ENCODE measurements at places on chromosomes 12 and 14. TPM values are rescaled to one million over a fixed set of nuclear protein-coding genes. Genes with fewer than 3 reads are reported as not detected.
A peak's percentile ranks its signal among the peaks of the same experiment; 100 is the strongest.

NABP2 gene
- total RNA-seq = 78.3 TPM

DNA sequence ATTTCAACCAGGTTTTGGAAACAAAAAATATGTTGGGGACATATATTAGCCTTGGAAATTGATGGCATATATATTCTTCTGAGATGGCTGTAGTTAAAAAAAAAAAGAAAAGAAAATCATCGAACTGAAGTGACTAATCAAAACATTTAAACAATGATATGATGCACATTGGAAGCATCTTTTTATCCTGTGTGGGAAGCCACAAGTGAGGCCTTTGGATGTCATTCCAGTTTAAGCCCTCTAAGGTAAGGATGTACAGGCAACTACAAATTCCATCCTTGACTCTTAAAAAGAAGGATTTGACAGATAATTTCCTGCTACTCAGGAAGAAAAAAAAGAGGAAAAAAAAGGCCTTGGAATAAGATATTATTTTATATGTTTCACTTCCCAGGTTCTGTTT, 9.6 kb upstream of the PTPRB start:
- peak; percentile 76 for DNase-seq

DNA sequence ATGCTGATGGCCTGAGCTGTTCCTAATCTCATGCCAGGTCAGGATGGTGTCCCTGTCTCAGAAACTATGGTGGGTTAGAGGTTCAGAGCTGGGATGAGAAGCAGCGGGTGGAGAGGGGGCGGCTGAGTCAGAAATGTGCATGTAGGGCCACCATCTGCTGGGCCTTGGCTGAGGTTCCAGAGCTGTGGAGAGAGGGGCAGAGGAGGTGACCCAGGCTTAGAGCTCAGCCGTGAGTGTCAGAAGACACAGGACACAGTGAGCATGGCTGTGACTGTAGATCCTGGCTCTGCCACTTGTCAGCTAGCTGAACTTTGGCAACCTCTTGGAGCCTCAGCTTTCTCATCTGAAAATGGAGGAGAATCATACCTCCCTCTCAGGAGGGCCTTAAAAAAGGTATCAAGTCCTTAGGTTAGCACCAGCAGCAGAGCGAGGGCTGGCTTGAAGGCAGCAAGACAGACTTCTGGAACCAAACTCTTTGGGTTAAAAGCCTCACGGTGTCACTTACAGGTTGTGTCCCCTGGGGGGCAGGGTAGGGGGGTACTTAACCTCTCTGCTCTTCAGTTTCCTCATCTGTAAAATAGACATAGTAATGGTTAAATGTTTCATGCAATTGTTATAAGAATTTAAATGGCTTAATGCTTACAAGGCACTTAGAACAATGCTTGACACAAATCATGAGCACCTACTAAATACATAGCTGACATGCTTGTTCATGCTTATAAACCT, 34.8 kb downstream of the TMEM229B start:
- no peak for DNase-seq

- no peak for DNase-seq
These were observed 186.2 kb downstream of the DUSP6 start for GRCh38 chr12:89166121-89166520.

- no peak for DNase-seq
These were observed 95.0 kb downstream of the CRADD start for GRCh38 chr12:93772003-93772700.

GRCh38 chr14:23793532-23793931, 157.4 kb downstream of the DHRS2 start:
- DNase-seq = no peak

DNA sequence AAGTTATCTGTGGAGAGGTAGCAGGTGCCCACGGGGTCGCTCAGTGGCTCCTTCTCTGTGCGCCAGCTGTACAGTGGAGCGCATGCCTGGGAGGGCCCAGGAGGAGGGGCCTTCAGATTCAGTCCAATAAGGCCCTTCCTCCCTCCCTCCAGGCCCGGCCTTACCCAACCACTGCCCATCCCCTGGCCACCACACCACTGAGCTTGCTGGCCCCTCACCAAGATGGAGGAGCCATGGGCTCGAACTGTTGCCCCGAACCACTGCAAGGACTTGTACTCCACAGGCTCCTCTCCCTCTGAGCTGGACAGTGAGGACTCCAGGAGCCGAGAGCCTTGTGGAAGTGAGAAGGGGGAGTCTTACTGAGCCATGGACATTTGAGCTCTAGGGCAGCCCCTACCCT, 9.8 kb downstream of the ITGA5 start:
- no peak for DNase-seq

GRCh38 chr12:120242971-120243699, 22.4 kb downstream of the PXN start:
- no peak for DNase-seq

DNA sequence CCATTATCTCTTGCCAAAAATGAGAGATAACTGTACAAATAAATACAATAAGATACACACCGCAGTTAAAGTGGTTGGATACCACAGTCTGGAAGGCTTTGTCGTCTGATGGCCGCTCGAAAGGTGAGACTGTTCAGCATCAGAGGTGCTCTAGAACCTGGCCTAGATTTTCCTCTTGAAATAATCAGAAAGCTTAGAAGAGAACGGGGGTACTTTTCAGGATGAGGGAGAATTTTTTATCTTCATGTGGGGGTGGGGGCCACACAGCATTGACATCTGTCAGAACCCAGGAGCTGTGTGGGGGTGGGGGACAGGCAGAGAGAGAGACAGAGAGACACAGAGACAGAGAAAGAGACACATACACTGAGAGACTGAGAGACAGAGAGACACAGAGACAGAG, 90.5 kb downstream of the GALNT9 start:
- DNase-seq = no peak

DNA sequence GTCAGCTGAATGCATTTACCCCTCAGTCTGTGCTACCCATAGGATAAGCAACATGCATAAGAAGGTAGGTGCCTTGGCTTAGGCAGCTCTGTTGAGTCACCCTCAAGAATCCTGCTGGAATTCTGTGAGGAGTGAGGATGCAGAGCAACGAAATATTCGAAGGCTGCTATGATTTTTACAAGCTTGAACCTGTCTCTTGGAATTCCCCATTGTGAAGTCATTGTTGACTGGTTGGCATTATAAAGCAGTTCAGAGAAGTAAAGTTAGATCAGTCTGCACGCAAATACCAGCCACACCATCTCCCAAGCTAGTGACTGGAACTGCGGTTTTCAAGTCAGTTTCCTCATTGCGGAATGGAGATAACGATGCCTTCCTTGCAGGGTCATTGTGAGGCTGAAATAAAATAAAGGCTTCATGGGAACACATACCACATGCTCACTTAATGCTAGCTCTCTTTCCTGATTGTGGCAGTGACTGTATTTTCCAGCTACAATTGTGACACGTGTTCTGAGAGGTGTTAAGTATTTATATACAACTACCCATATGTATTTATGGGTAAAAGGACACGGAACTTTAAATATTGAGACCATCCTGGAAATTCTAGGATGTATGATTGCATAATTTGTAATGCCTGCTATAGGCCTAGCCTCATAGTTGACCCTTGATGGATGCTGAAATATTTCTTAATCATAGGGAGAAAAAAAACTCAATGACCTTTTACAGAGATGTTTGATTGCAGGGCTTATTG, 96.7 kb downstream of the ETV6 start:
- peak; percentile 96 for DNase-seq

DNA sequence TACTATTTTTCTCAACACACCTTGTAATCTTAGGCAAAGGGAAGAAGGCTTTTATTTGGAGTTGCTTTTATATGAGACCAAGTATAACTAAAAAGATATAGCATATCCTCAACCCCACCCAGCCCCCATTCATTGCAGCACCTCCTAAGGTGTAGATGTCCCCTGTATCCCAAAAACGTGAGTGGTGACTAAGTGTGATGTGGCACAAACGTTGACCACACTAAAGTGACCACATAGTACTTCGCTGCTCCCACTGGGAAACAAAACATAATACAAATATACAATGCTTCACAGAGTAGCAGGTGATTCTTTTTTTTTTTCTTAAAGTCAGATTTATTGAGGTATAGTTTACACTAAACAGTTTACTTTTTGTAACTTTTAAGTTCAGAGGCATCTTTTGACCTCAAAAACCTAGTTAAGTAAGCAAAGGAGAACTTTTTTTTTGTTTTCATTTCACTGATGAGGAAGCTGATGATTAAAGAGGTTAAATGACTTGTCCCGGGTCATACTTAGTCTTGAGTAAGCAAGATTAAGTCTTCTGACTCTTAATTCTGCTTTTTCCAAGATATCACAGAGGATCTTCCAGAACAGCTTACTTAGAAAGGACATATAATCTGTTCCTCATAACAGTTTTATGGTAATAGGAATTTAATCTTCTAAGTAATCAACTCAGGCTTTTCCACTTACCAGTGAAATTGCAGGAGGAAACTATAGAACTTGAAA, 245.2 kb upstream of the PLEKHG7 start:
- DNase-seq = peak; percentile 59

DNA sequence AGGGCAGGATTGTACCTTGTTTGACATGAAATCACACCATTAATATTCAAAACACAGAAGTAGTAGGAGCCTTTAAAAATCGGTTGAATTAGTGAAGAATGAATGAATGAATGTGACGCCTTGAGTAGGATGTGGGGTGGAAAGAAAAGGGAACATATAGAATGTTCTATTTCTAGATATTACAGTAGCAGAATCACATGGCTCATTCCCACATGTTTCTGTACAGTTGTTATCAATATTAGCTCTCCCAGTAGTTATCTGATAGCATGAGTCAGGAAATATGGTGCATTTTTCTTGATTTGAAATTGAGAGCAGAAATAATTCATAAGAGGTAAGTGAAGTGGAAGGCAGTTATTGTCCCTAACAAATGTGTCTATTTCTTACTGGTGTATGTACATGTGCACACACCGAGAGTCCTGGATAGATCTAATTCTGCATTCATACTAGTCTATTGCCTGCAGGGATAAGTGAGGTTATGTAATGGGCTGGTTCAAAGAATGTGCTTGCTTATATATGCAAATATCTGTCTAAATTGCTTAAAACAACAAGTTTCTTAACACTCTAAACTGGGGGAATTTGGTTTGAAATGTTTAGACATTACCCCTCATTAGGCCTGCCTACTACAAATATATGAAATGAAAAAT, 245.4 kb downstream of the EFCAB11 start:
- DNase-seq = no peak

Data from HT1080 (cell line).